ENCODE measurements at places on chromosomes 2 and 18. TPM values are rescaled to one million over a fixed set of nuclear protein-coding genes. Genes with fewer than 3 reads are reported as not detected.

Gene IL1RL1
- total RNA-seq: 2.5 TPM

Gene GPR39
- total RNA-seq: 9.2 TPM

Gene KCNG3
- not detected for total RNA-seq

Gene TSPYL6
- not detected for total RNA-seq

Gene MYL12B
- 746 TPM for total RNA-seq

Gene C2orf80
- total RNA-seq: not detected

Gene COL4A4
- total RNA-seq: not detected

Measured in myometrial cell (primary cell).